Activated T-helper 1 cell treated with anti-CD3 and anti-CD28 coated beads, Interleukin-2, amount 50 U/mL, for 16 hours (primary cell): ENCODE measurements at places on chromosomes 3 and 15.

GRCh38 chr3:72210261-72210660 lies 425.3 kb upstream of the PROK2 start:
- DNase-seq: no peak

DNA sequence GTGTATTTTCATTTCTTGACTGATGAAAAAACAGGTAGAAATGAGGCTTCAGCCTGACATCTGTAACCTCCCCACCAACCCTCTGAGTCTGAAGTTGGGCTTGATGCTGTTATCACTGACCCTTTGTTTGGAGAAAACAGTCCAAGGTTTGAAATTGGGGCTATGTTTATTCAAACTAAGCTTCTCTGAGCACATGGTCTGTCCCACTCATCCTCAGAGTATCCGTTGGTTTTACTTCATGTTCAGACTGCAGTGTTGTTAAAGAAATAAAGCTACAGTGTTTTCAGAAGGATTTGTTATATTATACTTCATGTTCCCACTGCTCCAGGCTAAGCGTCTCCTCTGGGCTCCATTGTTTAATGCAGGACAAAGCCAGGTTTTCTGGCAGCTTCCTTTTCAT lies 6.0 kb downstream of the MAPKBP1 start:
- DNase-seq: no peak

GRCh38 chr3:140403079-140403478 lies 274.8 kb upstream of the TRIM42 start:
- no peak for DNase-seq

DNA sequence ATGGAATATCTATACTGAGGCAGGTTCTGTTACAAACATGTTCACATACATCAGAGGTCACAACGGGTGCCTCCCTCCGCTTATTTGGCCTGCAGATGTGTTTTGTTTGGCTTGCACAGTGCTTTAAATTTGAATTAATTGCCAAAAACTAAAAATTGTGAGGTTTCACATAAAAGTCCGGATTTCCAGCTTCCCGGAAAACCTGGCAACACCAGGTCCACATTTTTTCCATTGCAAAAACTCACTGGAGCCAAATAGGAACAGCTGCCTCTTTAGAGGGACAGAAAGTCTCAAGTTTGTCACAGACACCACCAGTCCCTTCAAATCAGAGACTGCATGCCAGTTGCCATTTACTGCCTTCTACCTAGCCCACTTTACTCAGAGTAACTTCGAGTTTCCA lies 205.9 kb upstream of the MDFIC2 start:
- DNase-seq: no peak

- no peak for DNase-seq
These were observed 75.8 kb downstream of the CBLB start for GRCh38 chr3:105793040-105793439.
